Naive thymus-derived CD4-positive, alpha-beta T cell (primary cell): ENCODE measurements at places on chromosomes 1 and 21.

- DNase-seq: no peak
Observed at GRCh38 chr21:18759267-18759666, 355.7 kb upstream of the TMPRSS15 start.

- DNase-seq: no peak
Observed at GRCh38 chr21:42650441-42651421, 2.7 kb upstream of the PDE9A start.

- DNase-seq: no peak
Observed at GRCh38 chr1:244800821-244801220, 34.6 kb upstream of the COX20 start.

DNA sequence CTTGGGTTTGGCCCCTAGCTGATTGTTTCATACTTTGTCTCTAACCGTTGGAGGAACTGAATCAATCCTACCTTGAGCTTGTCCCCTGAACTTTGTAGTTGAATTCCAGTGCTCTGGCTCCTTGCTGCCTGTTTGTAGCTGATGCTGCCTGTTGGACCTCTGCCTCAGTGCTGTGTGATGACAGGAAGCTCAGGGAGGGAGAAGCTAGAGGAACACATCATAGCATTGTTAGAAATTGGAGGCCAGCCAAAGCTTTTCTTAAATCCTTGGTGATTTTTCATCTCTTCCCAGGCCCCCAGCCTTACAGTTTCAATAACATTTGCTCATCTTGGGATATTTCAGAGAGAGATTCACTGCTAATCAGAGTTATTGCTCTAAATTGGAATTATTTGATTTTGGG is 34.0 kb downstream of the MACF1 start:
- no peak for DNase-seq

- no peak for DNase-seq
Observed at GRCh38 chr1:21337010-21337437, 46.8 kb upstream of the ECE1 start.

GRCh38 chr1:240194120-240194519 is 102.4 kb downstream of the FMN2 start:
- DNase-seq: no peak

DNA sequence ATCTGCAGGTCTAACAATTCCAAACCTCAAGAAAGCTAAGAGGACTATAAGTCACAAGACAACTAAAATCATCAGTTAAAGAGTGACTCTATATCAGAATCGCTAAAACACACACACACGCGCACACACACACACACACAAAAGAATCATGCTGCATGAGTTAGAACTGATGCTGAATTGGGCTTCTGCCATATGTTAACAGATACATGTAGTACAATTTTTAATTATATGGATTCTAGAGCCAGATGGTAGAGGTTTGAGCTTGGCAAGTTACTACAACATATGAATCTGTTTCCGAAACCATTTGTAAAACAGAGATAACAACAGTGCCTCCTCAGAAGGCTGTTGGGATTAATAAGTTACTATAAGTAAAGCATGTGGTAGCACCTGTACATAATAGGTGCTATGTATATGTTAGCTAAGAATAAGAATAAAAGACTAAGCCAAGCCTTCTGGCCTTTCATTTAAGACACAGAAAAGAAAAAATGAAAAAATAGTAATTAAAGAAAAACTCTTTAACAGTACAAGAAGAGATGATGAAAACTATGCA is 17.9 kb downstream of the EPRS1 start:
- no peak for DNase-seq

GRCh38 chr1:198118134-198118533 is 38.7 kb upstream of the NEK7 start:
- DNase-seq: no peak

GRCh38 chr1:32200226-32201010 is at the start of gene CCDC28B:
CCDC28B (plus strand) TSS chr1:32200595; CDS start chr1:32201936, 1,341 bp downstream.
- peak; percentile 35 for DNase-seq

DNA sequence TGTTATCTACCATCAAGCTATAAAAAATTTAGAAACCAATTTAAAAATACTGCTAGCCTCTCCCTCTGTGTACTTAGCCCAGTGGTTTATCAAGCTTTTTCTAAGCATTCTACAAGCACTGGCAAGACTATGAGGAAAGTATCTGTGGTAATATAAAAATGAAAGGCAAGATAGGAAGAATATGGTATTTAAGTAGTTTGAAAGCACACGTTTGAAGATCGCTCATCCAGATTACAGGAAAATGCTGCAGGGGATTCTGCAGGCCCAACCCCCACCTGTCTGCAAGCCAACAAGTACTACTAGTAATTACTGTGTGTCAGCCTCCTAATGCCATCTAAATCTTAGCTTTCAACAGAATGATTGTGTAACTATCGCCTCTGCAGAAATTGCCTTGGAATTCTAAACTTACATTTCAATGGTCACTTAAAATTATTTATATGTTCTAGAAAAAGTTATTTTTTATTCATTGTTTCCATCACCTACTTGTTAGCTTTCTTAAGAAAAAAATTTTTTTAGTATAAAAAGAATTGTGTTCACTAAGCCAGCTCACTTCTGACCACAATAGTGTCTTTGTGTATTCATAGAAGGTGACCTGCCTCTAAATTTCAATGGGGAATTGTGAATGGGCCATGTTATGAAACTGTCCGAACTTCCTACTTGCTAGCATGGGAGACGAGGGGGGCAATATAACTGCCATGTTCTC is 8.5 kb downstream of the ERRFI1 start:
- DNase-seq: no peak

DNA sequence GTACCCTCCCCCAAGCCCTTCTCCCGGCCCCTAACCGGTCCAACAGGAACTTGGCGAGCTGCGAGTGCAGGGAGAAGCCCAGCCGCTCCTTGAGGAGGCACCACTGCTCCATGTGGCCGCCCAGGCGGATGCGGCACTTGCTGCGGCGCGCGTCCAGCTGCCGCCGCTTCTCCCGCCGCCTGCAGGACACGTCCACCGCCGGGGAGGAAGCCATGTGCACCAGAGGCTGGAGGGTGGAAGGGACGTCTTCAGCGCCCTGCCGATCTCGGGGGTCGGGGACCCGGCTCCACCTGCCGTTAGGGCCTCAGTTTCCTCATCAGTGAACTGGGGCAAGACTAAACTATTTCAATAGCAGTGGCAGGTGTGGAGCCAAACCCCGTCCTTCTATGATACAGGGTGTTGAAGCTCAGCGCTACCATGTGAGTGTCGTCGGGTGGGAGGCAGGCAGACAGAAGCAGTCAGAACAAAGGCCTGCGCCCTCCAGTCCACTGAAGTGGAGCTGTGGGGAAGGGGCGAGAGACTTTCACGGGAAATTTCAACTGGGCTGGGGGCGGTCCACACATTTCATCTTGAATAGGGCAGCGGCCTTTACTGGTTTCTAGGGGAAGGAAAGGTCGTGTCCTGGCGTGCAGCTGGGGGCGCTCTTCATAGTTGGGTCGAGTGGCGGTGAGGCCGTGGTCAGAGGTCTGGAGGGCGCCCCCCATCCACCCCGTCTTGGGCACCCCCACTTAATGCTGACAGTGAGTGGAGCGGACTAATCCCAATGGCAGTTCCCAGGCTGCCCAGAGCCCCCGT is 592 bp downstream of the ZNF692 start:
- no peak for DNase-seq

DNA sequence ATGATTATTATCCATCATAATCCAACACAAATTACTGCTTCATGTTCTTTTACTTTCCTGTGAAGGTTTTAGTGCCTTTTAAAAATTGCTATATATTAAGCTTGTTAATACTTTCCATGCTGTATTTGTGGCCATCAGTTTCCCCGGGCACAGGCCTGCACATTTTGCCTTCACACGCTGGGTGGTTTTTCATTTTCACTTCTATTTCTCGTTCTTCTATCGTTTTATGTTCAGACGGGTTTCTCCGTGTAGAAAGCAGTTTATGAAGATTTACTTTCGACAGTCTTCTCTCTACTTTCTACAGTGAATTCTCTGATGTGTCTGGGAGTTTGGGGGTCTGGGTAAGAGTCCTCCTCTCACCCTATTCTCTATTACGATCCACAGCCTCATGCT is 9.5 kb downstream of the RUNX3 start:
- no peak for DNase-seq

- DNase-seq: no peak
Observed at GRCh38 chr1:17729909-17730308, 25.2 kb upstream of the ACTL8 start.

- no peak for DNase-seq
Observed at GRCh38 chr1:198064181-198064580, 92.6 kb upstream of the NEK7 start.

- DNase-seq: no peak
Observed at GRCh38 chr1:223230161-223230881, 87.3 kb upstream of the TLR5 start.

DNA sequence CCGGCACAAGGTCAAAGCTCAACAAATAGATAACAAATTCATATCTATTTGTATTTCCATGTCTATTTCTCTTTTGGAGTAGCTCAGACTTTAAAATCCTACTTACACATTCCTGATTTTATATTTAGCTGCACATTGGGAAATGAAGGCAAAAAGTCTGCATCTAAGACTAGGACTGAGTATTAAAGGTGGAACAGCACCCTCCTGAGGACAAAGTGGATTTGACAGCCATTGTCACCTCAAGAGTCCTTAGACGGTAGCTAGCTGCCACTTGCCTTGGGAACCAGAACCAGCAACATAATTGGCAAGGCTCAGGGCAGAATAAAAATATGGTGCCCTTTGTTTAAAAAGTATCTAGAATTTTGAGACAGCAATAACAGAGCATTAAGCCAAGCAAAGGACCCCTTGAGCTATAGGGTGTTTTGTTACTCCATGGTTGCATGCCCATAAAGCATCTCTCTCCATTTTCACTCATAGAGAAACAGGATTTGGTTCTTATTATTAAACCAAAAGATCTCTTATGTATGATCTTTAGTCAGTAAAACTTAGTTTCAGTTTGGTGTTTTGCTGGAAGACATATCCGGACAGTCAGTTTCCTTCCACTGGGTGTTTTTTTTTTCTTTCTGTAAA is 30.0 kb upstream of the SGIP1 start:
- DNase-seq: no peak

DNA sequence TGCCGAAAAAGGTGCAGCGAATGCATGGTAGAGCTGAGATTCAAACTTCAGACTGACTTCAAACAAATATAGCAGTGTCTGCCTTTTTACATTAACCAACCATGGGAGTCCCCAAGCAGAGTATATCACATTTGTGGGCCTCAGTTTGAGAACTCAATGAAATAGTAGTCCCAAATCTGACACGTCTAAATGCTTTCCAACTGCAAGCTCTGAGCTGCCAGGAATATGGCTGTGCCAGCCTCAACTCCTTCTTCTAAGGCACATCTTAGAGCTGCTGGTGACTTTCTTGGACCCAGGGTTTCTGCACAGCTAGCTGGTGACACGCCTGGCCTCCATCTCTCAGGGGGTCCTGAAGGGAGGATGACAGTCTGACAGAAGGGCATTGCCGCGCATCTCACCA is 78.8 kb upstream of the SLC2A1 start:
- no peak for DNase-seq

DNA sequence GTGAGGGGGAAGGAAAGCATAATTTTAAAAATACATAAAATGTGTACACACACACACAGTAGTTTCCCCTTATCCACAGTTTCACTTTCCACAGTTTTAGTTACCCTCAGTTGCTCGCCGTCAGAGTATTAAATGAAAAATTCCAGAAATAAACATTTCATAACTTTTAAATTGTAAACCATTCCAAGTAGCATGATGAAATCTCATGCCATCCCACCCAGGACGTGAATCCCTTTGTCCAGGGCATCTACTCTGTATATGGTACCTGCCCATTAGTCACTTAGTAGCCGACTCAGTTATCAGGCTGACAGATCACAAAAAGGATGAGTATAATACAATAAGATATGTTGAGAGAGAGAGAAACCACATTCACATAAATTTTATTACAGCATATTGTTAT is 36.2 kb downstream of the EPS15 start:
- no peak for DNase-seq
